Fibroblast of pulmonary artery (primary cell): ENCODE measurements at places on chromosomes 6 and 20.

DNA sequence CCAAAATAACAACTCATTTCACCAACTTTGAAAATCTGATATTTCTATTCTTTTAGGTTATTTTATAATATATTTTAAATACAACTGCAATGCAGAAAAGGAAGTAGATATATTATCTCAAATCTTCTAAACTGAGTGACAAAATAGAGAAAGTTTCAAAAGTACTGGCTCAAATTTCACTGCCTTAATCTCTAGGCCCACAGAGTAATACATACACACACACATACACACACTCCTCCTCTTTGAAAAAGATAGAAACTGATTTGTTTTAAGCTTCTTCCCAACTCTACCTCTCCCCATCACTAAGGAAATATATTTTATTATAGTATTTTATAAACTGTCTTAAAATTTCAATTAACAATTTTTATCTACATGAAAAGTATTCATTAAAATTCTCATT lies 36.2 kb downstream of the ARHGAP18 start:
- no peak for DNase-seq

DNA sequence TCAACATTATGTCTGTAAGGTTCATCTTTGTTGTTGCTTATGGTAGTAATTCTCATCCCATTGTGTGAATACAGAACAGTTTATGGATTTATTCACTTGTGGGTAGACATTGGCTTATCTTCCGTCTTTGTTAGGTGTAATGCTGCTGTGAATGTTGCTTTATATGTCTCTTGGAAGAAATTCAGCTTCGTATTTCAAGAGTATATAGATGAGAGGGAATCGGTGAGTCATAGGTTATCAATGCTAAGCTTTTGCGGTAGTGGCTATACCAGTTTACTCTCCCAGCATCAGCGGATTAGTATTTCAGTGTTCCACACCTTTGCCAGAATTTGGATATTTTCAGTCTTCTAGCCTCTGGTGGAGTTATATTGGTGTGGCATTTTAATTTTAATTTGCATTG lies 77.8 kb downstream of the ZFAND3 start:
- DNase-seq, result no peak

DNA sequence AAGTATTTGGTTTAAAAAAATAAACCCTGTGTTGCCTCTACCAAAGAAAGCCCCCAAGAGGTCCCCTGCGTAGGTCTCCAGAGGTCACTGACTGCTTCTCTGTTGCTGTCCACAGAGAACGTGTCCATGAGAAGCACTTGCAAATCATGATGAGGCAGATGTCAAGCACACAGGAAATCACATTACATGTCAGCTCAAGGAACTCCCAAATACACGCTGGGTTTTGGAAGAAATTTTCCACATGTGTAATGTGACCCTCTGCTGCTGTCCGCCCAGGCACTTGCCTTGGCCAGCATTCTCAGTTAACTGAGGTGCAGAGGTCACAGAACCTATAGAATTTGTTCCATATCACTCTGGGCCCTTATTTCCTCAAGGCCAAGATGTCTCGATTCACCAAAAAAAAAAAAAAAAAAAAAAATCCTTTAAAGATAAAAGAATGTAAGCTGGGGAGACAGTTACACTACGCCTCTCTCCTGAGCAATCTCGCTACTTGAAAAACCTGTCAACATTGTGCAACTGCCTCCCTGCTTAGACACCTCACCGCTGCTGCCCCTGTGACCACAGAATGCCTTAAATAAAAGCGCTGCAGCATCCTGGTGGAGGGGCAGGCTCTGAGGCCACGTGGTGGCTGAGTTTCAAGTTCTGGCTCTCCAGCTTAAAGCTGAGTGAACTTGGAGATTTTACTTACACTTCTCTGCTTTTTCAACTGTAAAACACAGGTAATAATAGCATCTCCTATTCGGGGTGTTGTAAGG lies 42.3 kb downstream of the SLC22A23 start:
- peak; percentile 54 for DNase-seq

DNA sequence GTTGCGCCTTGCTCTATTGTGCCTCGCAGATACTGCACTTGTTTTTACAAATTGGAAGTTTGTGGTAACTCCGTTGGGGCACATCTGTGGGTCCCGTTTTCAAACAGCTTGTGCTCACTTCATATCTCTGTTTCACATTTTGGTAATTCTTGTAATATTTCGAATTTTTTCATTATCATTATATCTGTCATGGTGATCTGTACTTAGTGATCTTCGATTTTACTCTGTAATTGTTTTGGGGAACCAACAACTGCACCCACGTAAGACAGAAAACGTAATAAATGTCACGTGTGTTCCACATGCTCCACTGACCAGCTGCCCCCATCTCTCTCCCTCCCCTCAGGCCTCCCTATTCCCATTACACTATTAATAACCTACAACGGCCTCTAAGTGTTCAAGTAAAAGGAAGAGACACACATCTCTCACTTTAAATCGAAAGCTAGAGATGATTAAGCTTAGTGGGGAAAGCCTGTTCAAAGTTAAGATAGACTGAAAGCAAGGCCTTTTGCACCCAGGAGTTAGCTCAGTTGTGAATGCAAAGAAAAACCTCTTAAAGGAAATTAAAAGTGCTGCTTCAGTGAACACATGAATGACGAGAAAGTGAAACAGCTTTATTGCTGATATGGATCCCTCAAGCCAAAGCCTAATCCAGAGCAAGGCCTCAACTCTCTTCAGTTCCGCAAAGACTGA lies 26.9 kb downstream of the TTLL2 start:
- DNase-seq, result no peak

DNA sequence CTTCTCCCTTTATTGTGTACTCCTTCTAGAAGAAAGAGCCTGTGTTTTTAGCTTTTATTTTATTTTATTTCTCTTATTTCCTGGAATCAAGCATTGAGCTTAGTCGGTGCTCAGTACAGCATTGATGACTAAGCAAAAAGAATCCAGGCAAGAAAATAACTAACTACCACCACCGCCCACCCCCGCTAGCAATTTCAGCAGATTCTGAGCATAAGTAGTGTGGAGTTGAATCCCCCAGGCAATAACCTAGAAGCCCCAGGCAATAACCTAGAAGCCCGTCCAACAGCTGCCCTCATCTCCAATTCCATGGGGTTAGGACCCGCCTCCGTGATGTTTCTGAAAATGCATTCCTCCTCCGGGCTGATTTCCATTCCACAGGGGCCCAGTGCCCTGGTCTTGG lies 258.0 kb upstream of the TAB2 start:
- no peak for DNase-seq

DNA sequence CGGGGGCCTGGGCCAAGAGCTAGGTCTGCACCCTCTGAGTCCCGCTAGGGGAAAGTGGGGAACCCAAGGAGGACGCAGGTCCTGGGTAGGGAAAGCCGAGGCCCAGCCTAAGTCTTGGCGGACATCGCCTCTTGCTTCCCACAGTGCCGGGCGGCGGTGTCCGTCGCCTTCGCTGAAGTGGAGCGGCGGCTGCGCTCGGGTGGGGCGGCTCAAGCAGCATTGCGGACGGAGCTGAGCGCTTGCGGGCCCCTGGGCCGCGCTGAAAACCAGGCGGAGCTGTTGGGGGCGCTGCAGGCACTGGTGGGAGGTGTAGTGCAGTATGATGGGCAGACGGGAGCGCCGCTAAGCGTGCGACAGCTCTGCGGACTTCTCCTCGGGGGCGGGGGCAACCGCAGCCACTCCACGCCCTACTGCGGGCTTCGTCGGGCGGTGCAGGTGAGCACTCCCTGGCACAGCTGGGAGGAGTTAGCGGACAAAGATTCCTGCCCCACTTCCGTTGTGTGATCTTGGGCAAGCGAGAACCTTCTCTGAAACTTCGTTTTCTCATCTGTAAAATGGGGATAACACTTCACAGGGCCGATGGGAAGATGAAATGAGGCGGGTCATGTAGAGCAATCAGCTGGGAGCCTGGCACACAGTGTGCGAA lies 4.2 kb downstream of the PRSS16 start:
- peak; percentile 62 for DNase-seq

DNA sequence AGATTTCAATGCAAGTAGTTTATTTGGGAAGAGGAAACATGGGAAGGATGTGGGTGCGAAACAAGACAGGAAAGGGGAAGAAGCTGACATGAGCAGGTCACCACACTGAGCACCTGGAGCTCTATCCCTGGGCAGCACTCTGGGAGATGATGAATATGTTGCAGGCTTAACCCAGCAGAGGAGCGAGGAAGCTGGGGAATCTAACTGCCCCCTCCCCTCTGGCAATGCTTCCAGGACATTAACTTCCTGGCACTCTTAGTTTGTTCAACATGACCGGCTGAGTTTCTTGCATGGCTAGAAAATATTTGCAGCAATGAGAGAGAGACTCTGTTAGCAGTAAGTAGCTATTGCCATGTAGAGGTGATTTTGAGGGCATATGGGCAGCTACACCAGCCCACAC lies 4.9 kb upstream of the ADA start:
- no peak for DNase-seq

GRCh38 chr6:143608906-143609305 lies 68.9 kb upstream of the PHACTR2 start:
- DNase-seq, result no peak

DNA sequence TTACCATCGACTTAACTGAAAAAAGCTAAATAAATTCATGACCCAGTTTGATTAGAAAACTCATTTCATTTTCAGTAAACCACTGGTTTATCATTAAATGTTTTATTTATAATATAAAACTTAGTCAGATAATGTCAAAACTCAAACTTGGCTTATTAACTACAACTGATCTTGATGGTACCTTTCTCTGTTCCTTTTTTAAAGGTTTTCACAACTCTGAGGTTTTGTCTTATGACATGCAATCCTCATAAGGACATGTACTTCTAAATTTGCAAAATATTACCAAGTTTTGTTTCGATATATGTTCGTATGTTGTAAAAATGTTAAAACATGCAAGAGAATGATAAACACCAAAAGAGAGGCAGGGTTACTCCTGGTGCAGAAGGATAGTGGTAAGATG lies 82.5 kb upstream of the PDE10A start:
- DNase-seq, result no peak

GRCh38 chr6:28002161-28002560 lies 45.1 kb downstream of the OR2B6 start:
- DNase-seq, result no peak
